T1000 (cell line): ENCODE measurements at places on chromosomes 12 and 14.

DNA sequence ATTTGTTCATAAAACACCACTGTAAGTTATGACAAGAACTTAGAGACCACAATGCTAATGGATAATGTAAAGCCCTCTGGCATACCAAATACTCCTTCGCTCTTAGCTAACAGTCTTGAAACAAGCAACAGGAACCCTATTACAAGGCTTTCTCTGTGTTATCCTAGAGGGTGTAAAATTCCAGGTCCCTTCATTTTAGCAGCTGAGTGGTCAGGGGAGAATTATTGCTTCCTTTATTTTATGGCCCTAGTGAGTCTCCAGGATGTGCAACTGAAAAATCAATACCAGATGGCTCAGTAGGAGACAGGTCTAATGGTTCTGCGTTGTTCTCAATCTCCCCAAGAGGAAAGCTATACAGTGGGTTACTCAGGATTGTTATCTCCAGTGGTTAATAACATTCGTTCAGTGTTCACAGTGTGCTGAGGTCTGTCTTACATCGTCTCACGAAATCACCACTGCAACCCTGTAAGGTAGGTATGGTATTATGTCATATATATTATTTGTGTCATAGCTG, 172.7 kb upstream of the CNOT2 start:
- no peak for DNase-seq

GRCh38 chr12:46998811-46999368, 80.5 kb upstream of the PCED1B start:
- no peak for DNase-seq

DNA sequence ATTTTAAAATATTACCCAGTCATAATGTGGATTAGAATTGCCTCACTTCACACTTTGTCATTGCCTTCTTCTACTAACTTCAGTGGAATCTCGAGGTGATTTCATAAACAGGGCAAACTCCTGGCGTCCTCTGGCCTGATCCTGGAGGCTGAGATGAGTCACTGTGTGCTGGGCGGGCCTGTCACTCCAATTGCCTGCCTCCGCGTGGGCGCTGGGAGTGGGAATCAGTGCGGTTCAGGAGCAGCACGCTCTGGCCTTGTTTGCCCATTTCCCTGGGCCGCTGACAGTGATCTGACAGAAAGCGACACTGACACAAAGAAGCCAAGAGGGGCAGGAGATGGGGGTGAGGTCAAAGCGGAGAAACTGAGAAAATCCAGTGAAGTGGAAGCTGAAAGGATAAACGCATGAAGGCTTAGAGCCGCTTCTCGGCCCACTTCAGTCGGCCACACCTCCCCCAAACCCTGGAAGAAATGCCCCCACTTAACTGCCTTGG, 29.7 kb downstream of the LGR5 start:
- DNase-seq = peak; percentile 73

GRCh38 chr12:95593266-95593871, 42.1 kb upstream of the USP44 start:
- no peak for DNase-seq

DNA sequence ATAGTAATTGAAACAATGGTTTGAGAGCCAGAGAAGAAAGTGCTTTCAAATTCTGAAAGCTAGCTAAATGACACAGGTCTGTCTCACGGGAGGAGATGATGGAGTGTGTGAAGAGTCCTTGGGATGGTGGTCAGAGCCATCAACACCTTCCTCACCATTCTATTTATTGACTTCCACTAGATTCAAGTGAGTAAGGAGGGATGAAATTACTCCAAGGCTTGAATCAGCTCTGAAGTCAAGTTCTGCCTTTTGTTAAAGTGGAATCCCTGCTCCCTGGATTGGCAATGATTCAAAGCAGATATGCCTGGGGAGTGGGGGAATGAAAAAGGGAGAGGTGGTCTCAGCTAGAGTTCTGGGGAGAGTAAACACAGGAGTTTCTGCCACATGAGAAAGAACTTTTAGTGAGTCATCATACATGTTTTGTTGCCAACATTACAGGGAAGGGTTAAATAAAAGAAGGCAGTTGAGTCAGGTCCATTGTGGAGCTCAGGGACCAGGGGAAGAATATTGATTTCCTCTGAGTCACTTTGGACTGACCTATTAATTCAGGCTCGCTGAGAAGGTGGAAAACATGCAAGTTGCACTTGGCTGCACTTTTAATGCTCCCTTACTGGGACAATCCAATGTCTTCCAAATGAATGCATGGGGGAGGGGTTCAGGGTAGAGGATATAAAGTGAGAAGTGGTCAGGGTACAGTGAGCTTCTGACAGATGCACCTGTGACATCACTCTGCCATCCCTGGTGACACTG, 142.7 kb downstream of the TBX5 start:
- no peak for DNase-seq

DNA sequence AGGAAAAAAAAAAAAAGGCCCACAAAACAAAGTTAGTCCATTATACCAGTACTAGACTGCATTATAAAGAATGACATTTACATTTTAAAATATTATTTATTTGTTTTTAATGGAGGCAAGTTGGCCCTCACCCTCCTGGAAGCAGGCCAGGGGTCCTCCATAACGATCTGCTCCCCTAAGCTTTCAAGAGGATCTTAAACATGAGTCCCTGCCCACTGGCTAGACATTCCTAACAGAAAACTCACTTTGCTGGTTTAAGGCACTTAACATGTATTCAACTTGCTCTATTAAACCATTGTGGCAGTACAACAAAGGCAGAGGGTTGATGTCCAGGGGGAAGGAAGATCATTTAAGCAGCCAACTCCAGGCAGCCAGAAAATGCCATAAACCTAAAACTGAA, 111.4 kb downstream of the STXBP6 start:
- DNase-seq = no peak

DNA sequence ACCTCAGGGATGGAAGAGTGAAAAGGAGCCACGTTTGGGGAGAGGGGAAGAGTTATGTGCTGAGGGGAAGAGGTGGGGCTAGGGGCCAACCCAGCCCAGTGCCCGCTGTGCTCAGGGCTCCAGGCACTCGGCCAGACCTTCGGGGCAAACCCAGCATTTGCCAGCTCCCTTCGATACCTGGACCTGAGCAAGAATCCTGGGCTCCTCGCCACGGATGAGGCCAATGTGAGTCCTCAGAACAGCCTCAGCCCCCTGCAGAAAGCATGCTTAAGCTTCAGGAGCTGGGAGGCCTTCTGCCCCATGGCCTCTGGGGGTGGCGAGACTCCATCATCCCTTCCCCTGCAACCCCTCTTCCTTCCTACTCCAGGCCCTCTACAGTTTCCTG, 5.0 kb downstream of the CARMIL3 start:
- no peak for DNase-seq

DNA sequence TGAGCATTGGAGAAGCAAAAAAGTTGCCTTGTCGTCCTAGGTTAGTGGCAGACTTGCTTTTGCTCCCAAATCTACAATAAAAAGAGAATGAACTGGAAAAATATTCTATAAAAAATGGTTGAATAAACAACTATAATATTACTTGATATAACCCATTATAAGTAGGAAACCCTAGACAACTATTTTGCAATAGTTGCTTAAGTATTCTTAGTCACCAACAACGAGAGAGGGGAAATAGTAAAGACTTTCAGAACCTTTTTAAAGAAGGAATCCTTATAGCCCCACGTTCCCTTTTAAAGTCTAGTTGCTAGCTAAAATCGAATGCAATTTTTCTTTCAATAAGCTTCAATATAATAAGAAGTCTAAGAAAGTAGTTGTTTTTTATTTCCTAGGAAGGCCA, 17.5 kb downstream of the AQP6 start:
- no peak for DNase-seq

- no peak for DNase-seq
These were observed 111.1 kb upstream of the PLEKHA5 start for GRCh38 chr12:19018302-19018970.

GRCh38 chr12:121427556-121428050, 27.7 kb downstream of the RNF34 start:
- no peak for DNase-seq

DNA sequence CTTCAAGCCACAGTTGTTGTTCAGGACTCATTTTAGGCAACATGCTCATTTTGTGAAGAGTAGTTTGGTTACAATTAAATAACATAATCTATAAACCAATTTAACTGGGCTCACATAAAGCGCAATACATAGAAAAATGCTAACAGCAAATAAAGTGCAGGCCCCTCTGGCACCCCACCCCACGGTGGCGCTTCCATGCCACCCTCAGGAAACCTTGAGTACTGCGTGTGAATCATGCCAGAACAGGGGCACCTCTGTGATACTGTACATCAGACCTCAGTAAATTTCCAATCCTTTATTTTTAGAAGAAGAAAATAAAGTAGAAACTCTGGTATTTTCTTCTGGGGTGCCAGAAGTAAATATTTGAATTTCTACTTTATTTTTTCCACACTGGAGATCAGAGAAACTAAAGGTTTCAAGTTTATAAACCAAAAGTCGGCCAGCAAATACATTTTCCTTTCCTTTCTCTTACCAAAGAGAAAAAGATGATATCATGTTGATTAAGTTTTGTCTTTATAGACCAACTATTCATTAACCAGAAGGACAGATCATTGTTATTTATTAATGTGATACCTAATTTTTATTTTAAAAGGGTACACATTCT, 316.8 kb downstream of the PAWR start:
- peak; percentile 2 for DNase-seq

GRCh38 chr12:122067966-122068365, 10.6 kb upstream of the MLXIP start:
- no peak for DNase-seq

GRCh38 chr14:37195327-37195726, 2.4 kb upstream of the MIPOL1 start:
- DNase-seq = no peak

GRCh38 chr12:91370086-91370868, 187.7 kb upstream of the DCN start:
- DNase-seq = no peak

GRCh38 chr12:16482726-16483125, 123.2 kb downstream of the LMO3 start:
- no peak for DNase-seq

GRCh38 chr14:36700651-36701050, 39.0 kb downstream of the PAX9 start:
- no peak for DNase-seq

- DNase-seq = no peak
These were observed 25.9 kb upstream of the PRKD1 start for GRCh38 chr14:29953501-29953900.

DNA sequence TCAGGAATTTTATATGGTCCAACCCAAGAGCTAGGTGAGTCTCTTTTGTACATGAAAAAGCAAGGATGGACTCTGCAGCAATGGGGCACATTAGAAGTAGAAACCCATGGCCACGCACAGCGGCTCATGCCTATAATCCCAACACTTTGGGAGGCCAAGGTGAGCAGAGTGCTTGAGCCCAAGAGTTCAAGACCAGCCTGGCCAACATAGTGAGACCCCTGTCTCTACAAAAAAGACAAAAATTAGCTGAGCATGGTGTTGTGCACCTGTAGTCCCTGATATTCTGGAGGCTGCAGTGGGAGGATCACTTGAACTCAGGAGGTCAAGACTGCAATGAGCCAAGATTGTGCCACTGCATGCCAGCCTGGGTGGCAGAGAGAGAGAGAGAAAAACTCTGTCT, 128.7 kb upstream of the PLEKHA5 start:
- DNase-seq = no peak
